ENCODE measurements at places on chromosomes 3 and 15.

DNA sequence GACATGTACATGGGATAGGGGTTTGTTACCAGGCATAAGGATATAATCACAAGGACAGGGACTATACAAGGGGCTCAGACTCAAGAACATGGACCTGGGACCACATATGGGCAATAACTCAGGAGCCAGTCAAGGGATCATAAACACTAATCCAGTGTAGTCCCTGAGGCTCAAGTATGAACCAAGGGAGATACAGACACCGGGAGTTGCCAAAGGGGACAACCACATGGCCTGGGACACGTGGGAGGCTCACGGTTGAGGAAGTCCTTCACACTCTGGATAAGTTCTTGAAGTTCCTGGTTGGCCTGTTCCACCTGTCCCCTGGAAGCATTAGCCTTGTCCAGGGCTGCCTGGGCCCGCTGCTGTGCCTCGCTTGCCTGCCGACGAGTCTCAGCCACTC lies 1.8 kb upstream of the USP19 start:
- no peak for DNase-seq

DNA sequence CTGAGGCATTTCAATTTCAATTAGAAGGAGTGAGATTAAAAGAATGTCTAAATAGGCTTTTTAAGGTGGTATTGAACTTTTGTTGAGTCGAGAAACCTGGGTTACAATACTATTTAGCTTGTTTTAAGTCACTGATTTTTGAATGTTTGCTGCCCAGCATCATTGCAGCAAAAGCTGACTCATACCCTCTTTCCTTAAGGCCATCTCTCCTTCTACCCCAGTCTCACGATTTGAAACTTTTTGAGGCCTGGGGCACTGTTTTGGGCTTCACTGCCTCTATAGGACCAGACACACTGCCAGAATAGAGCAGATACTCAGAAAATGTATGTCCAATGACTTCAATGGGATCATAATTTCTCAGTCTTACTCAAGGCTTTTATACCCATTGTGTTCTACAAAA lies 319.6 kb upstream of the TGFBR2 start:
- DNase-seq, result no peak

DNA sequence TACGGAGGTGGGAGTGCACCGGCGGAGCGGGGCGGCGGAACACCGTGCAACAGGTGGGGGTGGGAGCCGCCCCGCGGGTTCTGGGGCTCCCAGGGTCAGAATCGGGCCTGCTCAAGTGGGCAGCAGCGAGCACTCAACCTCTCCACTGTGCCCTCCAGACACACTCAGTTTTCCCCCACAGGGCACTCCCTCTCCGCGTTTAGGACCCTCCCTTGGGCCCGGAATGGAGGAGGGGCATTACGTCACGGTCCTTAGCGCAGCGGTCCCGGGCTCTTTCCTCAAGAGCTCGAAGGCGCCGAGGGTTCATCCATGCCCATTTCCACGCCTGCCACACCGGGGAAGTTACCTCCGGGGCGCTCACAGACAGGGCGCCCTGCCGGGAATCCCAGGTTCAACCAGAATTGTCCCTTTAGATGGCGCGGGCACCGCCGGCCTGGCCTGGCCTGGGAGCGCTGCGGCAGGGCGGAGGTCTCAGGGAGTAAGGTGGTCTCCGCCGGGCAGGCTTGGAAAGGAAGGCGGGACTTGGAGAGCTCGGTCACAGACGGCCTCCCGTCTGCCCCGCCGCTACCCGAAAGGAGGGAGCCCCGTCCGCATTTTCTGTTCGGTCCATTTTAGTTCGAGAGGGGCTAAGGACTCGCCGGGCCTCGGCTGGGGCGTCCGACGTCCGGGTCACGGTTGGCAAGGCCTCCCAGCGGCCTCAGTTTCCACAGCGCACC lies 5.1 kb downstream of the RNU6-1 start:
- no peak for DNase-seq

GRCh38 chr3:114551770-114552526 lies 258.1 kb downstream of the TIGIT start:
- DNase-seq, result no peak

DNA sequence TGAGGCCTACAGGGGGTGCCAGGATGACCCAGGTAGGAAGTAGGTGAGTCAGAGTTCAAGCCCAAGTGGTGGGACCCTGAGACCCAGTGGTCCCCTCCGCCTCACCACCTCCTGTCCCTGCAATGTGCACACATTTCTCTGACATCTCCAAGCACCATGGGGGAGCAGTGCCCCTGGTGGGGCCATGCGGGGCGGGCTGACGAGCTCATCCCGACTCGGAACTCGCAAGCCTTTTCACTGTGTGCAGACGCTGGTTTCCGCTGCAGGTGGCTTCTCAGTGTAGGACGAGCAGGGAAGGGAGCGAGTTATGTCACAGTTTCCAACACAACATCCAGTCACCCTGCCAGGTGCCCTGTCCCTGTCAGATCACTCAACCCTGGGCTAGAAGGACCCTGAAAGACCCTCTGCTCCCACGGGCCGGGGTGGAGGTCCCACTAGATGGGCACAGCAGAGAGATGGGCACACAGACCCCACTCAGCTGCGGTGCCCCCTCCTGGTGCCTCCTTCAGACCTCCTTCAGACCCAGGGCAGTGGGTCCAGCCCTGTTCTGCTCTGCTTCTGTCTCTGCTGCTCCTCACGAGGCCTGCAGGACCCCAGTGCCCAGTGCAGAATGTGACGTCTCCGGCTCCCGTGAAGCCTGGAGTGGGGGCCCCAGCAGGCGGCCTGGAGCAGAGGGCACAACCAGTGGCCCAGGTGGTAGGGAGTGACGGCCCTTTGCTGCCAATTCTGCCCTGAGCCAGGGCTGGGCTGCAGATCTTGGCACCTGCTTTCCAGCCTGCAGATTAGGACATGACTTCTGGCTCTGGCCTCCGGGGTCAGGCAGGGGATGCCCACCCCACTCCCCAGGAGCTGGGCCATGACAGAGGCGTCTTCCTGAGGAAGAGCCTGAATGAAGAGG lies 102.0 kb upstream of the RPL32 start:
- DNase-seq, result no peak

- peak; percentile 52 for DNase-seq
Measured at GRCh38 chr15:48352474-48353072, 21.3 kb downstream of the DUT start.

- DNase-seq, result no peak
Measured at GRCh38 chr15:100061944-100062343, 279.8 kb downstream of the ADAMTS17 start.

DNA sequence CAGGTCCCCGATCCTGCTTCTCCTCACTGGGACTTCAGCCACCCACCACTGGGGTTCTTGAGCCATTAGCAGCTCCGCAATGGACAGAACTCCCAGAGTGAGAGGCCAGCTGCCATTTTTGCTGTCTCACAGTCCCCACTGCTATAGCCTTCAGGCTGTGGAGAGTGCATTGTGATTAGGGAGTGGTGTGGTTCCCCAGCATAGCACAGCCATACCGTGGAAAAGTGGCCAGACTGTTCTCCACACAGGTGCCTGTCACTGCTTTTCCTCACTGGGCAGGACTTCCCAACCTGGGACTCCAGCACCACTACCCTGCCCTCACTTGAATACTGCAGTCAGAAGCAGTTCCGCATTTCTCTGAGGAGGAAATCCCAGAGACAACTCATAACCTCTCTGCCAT lies 270.3 kb upstream of the DCBLD2 start:
- DNase-seq, result no peak

GRCh38 chr3:79491029-79491641 lies 276.7 kb downstream of the ROBO1 start:
- no peak for DNase-seq

DNA sequence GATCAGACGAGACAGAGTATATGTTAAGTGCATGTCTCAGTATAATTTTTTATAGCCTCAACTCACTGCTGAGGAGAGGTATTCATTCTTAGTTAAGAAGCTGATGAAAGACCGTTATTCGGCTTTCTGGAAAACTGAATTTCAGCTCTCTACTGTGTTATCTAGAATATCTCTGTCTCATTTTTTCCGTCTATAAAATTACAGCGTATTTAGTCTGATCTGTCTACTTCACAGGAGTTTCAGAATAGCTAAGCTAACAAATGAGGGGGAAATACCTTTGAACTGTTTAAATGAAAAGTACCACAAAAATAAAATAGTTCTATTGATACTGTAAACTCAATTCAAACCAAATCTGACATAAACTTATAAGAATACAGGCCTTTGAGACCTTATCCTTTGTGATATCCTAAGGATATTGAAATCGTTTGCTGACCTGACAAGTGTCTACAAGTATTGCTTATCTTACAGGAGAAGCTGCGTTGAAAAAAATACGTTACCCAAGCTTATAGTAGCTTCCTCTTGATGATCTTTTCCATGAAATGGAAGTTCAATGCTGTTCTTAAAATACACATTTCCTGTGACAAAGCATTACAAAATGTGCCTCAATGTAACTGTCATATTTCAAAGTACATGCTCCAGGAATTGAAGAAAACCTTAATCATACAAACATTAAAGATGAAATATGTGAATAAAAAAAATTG lies 104.6 kb downstream of the IL1RAP start:
- no peak for DNase-seq

GRCh38 chr3:190318666-190319065 lies 3.6 kb downstream of the CLDN1 start:
- no peak for DNase-seq

GRCh38 chr3:140189267-140189666 lies 254.3 kb downstream of the CLSTN2 start:
- DNase-seq, result no peak

DNA sequence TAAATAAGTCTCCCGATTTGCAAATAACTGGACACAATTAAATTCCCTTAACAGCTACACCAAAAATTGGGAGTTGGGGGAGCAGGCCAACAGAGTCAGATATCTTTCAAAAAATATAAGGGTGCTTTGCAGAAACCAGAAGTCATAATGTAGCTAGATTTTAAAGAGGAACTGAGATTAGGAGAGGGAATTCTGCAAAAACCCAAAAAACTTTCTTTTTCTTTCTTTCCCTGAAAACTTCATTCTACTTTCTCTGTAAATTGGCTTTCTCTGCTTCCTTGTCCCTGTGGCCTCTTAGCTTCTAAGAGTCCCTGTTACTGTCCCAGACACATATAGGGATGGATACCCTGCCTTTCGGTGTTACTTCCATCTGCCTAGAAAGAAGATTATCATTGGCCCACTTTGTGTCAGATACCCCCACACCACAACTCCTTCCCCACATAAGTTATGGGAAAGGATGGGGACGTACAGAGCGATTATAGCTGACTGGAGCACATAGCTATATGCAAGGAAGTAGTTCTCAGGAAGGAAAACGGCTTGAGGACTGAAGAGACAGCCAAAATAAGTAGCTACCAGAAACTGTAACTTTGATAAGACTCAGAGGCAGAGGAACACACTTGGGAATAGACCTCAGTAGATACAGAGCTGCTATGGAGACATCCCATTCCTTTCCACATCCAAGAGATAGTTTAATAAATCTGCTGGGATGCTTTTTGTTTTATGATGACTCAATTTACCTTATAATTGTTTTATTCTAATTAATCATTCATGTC lies 129.1 kb upstream of the TGFBR2 start:
- no peak for DNase-seq
